ENCODE measurements at places on chromosomes 3 and 15.
A peak's percentile ranks its signal among the peaks of the same experiment; 100 is the strongest.

GRCh38 chr3:134822090-134822489, 27.0 kb downstream of the EPHB1 start:
- DNase-seq = no peak

- DNase-seq = no peak
These were observed 40.0 kb downstream of the USP3 start for GRCh38 chr15:63544258-63545026.

GRCh38 chr15:74269362-74270035, 33.4 kb downstream of the CCDC33 start:
- DNase-seq = no peak

DNA sequence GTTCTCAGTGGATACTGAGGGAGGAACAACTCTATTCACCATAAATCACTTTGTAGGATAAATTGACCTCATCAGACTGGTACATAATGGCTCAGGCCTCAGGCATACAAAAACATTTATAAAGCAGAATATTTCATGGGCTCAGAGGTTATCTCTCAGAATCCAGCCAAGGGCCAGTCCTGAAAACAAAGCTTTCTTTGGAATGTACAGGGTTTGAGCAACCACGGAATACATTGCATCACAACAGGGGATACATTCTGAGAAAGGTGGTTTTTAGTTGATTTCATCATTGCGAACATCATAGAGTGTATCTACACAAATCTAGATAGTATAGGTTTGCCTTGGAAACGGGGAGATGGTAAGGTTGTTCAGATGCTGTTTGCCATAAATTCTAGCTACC, 33.4 kb upstream of the CTDSPL2 start:
- no peak for DNase-seq

DNA sequence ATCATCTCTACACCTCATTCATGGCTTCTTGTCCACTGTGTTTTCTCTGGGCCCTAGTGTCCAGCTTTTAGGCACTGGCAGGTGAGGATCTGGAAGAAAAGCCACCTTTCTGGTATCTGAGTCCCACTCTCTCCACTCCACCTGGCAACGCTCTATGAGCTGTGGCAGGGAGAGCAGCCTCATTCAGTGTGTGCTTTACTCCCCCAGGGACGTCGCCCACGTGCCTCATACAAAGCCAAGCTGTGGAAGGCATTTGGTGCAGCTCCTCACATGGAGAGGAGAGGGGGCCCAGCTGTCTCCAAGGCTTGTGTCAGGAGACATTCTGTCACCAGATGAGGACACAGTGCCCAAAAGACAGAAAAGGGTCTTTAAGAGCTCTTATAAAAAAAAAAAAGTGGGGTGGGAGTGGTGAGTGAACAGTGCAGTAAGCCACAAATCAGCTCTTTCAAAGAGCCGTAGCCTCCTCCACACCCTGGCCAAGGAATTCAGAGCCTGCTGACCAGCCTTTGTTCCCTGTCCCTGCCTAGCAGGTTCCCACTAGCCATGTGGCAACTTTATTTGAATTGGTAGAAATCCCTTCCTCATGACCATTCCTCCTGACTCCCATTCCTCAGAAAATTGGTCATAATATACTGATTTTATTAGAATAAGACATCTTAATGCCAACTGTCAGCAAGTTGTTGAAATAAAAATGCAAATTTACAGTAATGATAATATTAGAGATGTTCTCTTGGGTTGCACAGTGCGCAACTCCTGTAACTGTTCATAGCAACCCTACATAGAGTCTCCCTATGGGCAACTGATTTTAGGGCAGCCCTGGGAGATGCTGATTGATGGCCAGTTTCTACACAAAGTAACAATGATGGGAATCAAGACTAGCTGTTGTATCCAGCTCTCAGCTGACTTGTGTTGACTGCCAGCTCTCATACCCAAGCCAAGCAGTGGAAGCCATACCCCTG, 29.5 kb downstream of the GALNT15 start:
- DNase-seq = no peak

DNA sequence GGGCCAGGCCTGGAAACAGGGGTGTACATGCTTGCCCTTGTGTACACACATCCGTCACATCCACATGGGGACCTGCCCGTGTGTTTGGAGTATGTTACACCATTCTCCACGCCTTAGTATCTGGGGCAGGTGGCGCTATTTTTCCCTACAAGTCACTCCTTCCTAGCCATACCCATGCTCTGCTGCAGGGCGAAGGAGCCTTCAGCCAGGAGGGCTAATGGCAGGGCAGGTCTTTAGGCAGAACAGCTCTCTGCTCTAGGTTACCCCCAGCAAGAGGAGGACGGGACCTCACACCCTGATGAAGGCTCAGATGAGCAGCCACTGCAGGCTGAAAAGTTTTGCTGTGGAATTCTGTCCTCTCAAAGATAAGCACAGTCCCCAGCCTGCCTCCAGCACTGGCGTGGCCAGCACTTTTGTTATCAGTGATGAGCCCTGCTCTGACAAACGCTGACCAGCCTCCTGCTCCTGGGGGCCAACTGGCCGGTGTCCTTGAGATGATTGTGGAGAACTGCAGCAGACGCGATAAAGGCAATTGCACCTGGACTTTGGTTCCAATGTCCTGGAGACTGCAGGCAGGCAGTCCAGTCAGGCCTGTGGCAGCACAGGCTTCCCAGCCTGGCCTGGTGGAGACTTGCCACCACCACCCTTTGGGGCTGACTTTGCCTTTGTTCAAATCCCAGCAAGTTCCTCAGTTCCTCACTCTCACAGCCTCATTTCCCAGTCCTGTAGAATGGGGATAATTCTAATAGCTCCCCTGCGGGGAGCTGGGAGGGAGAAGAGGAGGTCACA, 19.8 kb upstream of the PIGZ start:
- no peak for DNase-seq

GRCh38 chr3:197260491-197261163, 37.8 kb downstream of the DLG1 start:
- no peak for DNase-seq

- DNase-seq = no peak
These were observed 505.9 kb downstream of the ZIC1 start for GRCh38 chr3:147915057-147915456.

GRCh38 chr3:115194476-115194875, 47.4 kb upstream of the ZBTB20 start:
- no peak for DNase-seq

DNA sequence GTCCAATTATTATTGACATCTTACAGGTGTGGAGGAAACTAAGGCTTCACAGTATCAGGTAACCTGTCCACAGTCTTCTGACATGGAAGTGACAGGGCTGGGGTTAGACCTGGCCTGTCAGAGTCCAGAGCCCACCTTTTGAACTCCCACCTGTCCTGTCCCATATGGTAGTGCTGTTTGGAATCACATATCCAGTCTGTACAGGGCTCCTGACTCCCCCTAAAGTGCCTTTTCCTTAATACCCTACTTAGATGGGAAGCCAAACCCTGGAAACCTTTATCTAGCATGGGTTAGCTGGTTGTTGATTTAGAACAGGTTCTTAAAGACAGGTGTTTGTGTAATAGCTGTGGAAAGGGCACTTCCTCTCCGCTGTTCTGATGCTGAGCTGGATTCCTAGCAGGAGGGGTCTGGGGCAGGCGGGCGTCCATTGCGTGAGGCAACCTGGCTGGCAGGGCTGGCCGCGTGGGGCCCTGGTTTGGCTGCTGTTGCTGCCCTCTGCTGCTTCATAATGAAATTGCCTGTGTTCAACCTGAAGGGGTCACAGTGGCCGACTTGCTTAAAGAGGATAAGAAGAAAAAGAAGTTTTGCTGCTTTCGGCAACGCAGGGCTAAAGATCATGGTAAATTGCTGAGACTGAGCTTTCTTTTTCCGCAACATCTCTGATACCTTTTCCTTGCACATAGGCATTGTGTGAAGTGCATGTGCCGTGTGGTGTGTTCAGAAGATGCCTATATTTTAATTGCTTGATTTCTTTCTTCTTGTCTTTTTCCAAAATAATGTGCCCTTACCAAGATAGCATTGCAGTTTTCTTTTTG, 136.2 kb downstream of the CHDH start:
- peak; percentile 35 for DNase-seq

DNA sequence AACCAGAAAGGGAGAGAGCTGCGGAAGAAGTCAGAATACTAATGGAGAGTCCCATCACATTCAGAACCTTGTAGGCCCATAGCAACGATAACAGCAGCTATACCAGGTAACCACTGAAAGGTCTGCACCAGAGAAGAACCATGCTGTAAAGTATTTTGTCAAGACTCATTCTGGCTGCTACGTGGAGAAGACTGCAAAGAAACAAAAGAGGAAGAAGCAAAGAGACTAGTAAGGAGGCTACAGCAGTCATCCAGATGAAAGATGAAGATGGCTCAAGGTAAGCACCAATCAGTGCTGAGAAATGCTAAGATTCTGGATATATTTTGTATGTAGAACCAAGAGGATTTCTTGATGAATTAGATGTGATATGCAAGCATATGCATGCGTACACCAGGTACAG, 39.6 kb downstream of the ACAP2 start:
- no peak for DNase-seq

GRCh38 chr3:51955893-51956770, 951 bp downstream of the GPR62 start:
- DNase-seq = no peak

GRCh38 chr15:92158426-92158825, 235.3 kb upstream of the ST8SIA2 start:
- DNase-seq = peak; percentile 29

GRCh38 chr3:133377396-133377795, 22.5 kb upstream of the BFSP2 start:
- DNase-seq = no peak

DNA sequence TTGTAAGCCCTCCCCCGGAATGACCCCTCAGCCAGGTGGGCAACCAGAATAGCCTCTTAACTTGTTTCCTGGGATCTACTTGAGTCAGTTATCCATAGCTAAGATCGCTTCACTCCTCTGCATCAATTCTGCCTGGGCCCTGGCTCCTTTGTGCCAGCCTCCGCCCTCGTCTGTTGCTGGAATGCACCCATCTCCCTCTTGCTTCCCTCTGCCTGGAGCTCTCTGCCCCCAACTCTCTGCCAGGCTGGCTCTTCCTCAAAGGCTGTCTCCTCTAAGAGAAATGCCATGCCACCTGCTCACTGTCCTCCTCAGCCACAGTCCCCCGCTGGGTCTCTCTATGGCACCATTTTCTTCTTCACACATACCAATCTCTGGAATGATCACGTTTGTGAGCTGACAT, 240.8 kb downstream of the ADAMTS17 start:
- DNase-seq = no peak

GRCh38 chr3:107925851-107926250, 165.0 kb downstream of the CD47 start:
- no peak for DNase-seq

- no peak for DNase-seq
These were observed 5.3 kb downstream of the CP start for GRCh38 chr3:149216193-149216869.

DNA sequence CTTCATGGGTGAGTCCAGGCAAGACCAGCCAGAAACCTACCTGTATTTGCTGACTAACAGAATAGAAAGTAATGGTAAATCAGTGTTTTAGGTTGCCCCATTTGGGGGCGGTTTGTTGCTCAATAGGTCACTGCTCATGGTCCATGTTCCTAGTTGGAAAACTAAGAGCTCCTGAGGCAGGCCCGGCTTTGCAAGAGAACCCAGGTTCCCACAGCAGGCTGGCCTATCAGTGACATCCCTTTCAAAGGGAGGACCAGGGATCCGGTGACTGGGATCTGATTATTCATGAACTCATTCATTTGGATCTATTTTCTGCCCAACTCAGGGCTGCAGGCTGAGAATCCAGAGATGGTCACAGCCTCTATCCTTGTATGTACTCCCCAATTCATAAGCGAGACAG, 163.9 kb downstream of the WNT7A start:
- no peak for DNase-seq

DNA sequence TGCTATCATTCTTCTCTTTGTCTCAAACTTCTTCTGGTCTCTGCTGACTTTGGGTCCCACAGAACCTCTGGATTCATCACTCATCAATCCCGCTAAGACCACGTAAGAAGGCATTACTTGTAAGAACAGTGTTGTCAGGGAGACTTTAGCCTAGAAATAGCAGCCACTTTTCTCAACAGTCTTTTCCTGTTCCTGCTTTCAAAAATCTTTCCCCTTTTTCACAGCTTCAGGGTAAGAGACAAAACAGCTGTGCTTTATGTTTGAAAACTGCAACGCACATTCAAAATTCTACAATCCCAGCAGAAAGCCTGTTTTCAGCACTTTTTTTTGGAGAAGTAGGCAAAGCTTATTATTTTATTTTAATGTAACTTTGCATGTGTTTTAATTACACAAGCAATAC, 42.0 kb upstream of the FAM98B start:
- DNase-seq = no peak

DNA sequence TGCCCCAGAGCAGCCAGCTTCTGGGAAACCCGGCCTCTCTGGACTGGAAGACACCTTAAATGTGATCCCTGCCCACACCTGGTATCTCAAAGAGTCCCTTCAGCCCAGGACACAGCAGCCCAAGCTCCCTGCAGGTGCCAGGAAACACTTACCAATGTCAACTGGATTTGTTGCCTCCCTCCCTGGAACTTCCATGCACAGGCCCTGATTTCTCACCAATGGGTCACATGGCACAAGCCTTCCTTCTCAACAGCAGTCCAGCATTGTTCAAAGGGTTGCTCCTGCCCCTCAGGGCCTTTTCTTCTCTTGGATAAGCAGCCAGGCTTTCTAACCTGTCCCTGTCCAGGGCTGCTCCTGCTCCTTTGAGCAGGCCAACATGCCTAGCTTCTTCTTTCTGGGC, 31.6 kb downstream of the ANP32A start:
- DNase-seq = no peak

DNA sequence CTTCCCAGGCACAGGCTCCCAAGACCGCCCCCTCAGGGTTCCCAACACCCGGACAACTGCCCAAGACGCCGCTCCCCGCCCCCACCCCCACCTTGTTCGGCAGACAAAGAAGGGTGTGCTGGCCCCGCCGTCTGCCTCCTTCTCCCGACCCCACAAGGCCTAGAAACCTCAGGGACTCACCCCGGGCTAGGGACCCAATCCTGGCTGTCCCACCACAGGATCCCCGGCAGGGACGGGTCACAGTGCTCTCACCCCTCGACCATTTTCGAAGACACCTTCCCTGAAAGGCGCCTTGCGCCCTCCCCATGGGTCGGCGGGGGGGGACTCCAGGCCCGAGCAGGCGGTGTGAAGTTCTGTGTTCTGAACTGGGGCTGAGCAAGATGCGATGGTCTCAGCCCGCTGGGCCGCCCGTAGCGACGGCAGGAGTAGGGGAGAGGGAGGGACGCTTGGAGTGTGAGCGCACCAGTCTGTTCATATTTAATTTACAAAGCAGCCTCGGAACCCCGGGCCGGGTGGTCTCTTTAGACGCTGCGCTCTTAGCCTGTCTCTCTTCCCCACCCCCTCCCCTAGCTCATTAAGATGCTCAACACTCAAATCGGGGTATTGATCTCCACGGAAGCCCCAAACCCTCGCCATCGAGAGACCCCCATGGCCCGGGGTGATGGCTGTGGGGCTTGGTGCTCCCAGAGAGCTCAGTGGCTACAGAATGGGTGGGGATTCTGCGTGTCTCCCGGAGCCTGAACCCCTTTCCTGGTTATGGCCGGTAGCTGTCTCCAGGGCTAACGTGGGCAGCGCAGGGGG, 1.4 kb upstream of the ISLR2 start:
- no peak for DNase-seq

DNA sequence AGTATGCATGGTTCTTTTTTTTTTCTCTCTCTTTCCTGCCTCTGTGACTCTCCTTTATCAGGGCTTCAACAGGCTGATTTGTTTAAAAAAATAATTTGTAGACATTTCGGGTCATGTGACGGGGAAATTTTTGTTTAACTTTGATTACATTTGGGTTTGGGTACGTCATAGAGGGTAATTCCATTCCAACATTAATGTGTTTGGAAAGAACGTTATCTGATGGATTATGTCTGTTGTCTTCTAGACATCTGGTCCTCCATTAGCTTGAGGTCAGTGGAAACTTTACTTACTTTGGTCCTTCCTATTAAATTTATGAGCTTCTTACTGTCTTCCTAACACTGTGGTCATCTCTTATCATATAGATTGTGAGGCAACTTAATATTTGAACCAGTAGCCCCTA, 80.9 kb downstream of the STT3B start:
- DNase-seq = no peak
